Stimulated activated CD8-positive, alpha-beta memory T cell treated with anti-CD3 and anti-CD28 coated beads, Interleukin-15, amount 100 ng/mL, for 48 hours (primary cell): ENCODE measurements at places on chromosomes 16 and 17.

DNA sequence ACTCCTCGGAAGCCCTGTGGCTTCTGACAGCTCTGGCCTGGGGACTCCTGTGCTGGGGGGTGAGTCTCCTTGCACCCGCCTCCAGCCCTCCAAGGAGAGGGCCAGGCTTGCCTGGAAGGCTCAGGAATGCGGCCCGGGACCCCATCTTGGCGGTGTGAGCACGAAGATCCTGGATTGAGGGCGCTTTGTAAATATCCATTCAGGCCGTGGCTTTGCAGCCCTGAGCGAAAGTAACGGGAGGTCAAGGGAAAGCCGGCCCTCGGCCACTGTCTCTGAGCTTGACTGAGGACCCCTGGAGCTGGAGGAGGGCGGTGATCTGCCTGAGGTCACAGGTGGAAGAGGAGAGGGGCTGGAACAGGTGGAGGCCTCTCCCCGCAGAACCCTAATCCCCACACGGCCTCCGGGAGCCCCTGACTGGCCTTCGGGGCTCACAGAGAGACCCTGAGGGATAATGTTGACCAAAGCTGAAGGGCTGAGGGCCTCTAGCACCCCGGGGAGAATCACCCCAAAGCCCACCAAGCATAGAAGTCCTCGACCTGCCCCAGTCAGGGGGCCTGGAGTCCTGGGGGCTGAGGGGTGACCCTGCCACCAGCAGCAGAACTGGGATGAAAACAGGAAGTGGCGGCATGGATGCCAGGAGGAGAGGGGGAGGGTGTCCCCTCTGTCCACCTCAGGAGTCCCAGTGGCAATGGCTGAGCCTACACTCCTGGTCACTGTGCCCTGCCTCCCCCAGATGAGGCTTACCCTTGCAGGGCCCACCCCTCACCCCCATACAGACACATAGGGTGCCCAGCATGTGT is 8.3 kb upstream of the RASD1 start:
- DNase-seq: no peak

DNA sequence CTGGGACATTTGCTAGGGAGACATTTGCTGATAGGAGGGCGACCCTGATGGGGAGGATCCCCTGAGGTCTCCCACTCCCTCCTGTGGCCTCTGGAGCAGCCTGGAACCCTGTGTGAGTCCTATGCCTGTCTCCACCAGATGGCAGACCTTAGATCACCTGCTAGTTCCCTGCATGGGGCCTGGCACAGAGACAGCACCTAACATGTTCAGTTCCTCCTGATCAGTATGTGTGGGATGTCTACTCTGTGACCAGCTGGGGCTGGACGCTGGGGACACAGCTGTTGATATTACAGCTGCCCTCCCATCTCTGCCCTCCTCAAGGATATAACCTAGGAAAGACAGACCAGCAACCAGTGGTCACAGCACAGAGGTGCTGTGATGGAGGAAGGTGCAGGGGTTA is 1.1 kb upstream of the ADCY7 start:
- no peak for DNase-seq

DNA sequence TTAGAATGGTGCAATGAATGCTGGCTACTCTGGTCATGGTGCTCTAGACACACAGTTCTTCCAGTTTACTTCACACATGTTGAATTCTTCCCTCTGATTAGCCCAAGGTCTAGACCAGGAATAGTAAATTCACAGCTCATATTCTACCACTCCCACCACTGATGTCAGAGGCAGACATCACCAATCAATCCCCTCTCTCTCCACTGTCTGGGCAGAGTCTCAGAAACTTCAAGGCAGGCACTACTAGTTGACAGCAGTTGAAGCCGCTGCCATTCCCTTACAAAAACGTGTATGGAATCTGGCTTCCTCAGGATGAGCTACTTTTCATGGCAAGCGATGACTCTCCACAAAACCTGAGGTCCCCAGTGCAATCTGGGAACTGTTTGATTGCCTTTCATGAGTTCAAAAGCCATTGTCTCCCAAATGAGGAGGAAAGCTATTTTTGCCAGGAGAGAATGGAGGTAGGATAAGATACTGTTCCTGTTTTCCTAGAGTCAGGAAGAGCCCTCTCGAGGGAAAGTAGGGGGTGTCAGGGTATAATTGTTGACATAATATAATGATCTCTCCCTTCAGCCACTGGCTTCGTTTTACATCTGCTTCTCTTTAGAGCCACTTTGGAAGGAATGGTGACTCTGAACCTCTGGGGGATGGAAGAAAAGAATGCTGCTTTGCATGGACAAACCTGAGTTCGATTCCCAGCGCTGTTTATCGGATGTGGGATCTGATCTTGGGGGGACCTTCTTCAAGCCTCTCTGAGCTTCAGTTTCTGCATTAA is 90.0 kb downstream of the FOXL1 start:
- DNase-seq: no peak

- no peak for DNase-seq
Measured at GRCh38 chr17:42200706-42201457, 6.6 kb upstream of the GHDC start.

DNA sequence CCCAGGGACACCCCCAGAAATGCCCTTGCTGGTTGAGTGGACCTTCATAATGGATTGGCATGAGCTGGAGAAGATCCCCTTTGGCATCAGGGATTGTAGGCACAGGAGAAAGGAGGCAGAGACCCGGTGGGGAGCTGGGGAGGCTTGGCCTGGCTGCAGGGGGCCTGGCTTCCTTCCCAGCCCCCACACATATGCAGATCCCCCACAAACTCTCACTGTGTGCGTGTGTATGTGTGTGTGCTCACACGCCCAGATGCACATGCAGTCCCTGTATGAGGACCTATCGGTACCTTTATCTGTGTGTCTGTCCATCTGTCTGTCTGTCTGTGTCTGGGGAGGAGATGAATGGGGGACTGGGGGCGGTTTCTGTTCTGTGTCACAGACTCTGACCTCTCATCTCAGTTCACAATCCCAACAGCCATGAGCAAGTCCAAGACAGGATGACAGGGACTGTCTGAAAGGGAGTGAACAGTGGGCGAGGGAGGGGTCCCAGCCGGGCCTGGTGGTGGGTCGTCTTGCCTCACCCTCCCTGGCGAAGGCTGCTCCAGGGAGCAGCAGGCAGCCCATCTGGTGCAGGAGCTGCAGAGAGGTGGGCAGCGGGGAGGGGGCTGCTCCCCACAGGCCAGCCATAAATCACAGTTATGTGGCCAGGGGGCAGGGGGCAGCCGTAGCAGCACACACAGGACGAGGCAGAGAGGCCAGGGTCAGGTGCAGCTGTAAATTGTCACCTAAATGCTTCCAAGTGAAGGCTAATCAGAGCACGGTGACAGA is 46.7 kb upstream of the LHX1 start:
- no peak for DNase-seq
